ENCODE measurements at places on chromosomes 4 and X.

- no peak for DNase-seq
Observed at GRCh38 chrX:94400488-94400887, 726.5 kb downstream of the FAM133A start.

GRCh38 chr4:39950861-39951481 lies 26.7 kb downstream of the PDS5A start:
- no peak for DNase-seq

GRCh38 chrX:137742846-137743245 lies 176.9 kb downstream of the ZIC3 start:
- DNase-seq, result no peak

GRCh38 chr4:187309456-187309855 lies 585.8 kb upstream of the FAT1 start:
- no peak for DNase-seq

- no peak for DNase-seq
Observed at GRCh38 chr4:88021824-88022223, 14.4 kb downstream of the PKD2 start.

DNA sequence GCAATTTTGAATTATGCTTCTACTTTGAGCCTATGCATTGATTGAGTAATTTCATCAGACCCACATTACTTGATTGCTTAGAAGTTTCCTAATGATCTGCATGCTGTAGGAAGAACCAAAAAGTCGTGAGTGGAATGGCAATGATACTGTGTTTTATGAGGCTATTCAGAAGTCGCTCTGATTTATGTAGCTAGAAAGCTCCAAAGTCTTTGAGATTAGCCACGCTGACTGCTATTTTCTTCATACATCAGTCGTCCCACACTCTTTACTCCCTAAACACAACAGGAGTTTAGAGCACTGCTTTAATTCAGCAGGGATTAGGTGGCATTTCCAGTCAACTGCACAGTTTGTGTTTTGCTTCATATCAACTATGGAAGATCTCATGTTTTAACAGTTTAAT lies 4.1 kb downstream of the GRID2 start:
- DNase-seq, result no peak

DNA sequence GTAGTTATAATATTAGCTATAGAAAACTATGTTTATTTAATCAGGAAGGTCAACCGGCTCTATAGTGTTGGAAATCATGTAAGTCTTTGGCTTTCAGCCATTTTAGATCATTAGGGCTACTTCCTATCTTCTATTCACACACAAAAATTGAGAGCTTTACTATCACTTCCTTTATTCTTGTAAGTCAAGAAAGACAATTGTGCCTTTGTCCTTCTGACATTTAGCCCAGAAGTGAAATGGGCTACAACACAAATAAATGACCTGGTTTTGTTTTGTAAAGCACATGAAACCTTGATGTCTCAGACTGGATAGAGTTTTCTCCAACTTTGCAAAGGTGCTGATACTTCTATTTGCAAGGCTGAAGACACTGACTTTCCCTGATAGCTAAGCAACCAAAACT lies 122.4 kb upstream of the ACSL4 start:
- no peak for DNase-seq

DNA sequence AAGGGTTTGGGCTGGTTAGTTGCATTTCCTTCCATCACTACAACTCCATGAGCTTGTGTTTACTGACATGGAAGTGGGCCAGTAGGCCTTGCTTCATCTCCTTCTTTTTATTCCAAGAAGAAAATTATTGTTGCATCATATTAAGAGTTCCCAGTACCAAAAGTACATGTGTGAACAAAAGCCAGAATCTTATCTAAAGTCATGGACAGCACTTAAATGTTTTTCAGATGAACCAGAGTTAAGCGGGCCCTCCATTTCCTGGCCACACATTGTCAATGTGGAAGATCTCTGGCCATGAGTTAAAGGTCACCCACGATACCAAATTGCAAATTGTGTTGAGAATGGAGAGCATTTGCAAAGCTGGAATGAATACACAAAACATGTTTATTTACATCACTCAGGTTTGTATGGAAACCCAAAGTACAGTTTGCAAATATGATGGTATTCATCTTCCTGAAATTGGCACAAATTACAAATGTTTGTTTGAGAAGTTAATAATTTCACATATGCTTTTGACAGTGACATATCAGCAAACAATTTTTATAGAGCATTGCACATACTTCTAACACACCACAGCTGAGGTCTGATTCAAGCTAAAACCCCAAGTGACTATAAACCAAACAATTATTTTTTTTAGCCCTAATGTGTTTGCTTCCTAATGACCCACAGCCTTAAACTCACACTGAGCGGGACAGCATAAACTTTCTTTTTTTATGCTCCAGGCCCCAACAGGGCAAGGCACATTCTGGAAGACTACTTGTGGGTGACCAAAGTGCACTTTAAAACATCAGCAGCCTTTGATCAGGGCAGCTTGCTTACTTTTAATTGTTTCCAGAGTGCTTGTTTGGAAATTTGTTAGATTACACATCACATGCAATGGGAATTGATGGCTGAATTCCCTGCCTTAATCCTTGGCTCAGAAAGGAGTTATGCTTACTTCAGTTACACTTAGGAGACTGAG lies 502.9 kb upstream of the SLIT2 start:
- no peak for DNase-seq

GRCh38 chrX:98380106-98380505 lies 1496.4 kb downstream of the RPA4 start:
- DNase-seq, result no peak

DNA sequence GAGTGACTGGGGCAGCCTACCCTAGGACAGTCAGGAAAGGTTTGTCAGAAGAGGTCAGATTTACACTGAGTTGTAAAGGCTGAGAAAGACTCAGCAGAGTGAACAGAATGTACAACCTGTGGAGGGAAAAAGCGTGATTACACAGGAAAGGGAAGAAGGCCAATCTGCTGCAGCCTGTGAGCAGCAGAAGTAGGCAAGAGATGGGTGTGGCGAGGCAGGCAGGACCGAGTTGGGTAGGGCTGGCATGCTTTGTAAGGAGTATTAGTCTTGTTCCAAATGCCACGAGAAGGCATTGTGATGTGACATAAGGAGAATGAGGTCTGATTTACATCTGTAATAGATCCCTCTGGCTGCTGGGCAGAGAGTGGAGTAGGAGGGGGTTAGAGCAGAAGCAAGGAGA lies 12.6 kb downstream of the SGMS2 start:
- DNase-seq, result no peak

- no peak for DNase-seq
Observed at GRCh38 chr4:90190525-90190924, 63.3 kb downstream of the CCSER1 start.

DNA sequence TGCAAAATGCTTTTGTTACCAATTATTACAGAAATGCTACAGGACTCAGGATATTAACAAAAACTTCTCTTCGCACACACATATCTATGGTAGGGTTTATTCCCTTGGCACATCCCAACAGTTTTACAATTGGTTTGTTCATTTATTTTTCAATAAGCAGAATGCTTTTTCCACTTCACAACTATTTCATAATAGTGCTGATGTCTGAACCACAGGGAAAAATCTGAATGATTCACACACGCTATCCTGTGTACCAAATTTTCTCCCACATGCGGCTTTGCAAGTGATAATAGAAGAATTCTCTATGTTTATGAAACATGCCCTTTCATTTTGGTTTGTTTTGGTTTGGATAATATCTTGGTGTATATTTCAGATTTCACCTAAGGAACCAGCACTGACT lies 725.7 kb upstream of the TENM3 start:
- DNase-seq, result no peak

DNA sequence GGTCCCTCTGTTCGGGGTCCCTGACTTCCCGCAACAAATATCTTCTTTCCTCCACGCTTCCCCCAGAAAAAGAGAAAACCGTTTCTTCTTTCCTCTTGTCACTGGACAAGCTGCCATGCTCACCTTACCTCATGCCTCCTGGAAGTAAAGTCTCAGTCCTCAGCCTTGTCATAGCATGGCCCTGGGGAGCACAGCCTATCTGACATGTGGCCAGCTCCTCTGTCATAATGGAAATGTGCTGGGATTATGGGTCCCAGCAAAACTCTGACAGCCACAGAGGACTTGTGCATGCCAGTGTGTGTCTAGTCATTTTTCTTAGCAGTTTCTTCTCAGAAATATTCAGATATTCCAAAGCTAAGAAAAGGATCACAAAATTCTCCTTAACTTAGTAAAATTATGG lies 122.4 kb downstream of the AASDH start:
- DNase-seq, result no peak

GRCh38 chr4:40294339-40294738 lies 40.8 kb upstream of the CHRNA9 start:
- DNase-seq, result no peak

DNA sequence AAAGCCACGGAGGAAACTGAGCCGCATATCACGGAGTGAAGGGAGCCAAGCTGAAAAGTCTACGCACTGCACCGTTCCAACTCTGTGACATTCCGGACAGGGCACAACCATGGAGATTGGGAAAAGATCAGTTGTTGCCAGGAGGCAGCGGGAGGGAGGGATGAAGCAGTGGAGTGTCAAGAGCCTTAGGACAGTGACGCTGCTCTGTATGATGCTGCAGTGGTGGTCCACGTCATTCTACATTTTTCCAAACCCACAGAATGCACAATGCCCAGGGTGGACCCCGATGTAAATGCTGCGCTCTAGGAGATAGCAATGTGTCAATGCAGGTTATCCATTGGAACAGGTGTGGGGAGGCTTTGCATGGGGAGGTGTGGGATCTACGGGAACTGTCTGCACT lies 7.5 kb upstream of the WFS1 start:
- DNase-seq, result no peak

- DNase-seq, result no peak
Observed at GRCh38 chrX:373641-374471, 12.9 kb downstream of the PPP2R3B start.

- no peak for DNase-seq
Observed at GRCh38 chrX:103483720-103484119, 35.6 kb downstream of the RAB40A start.

GRCh38 chr4:169142906-169143305 lies 127.8 kb downstream of the SH3RF1 start:
- no peak for DNase-seq

DNA sequence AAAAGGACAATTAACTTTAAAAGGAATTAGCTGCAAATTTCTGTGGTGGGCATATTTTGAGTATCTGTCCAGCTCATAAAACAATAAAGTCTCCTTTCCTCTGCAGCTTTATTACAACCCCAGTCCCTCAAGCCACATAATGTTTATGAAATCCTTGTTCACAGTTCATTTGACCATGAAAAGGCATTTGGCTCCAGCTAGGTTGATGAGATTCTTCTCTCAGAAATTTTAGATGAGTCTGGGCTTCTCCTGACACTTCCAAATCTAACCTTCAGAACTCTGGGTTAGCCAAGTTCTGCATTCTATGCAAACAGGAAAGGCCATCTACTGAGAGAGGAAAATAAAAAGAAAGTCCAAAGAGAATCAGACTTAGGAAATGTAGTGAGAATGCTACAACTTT lies 156.8 kb downstream of the GRXCR1 start:
- no peak for DNase-seq

DNA sequence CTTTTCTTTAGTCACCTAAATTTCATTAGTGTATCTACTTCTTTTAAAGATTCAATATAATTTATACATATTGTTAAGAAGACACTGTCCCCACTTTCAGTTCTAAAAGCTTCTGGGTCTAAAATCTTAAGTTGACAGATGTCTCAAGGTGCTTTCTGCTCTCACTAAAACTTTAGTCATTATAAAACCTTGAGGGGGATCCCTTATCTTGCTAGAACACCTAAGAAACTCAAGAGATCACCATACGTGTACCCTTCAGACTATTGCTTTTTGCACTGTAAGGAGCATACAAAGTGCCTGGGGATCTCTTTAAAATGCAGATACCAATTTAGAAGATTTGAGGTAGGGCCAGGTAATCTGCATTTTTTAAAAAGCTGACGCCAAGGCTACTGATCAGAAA lies 30.1 kb downstream of the CYBB start:
- no peak for DNase-seq

- DNase-seq, result peak; percentile 15
Observed at GRCh38 chrX:13088156-13088487, 43.7 kb upstream of the FAM9C start.

DNA sequence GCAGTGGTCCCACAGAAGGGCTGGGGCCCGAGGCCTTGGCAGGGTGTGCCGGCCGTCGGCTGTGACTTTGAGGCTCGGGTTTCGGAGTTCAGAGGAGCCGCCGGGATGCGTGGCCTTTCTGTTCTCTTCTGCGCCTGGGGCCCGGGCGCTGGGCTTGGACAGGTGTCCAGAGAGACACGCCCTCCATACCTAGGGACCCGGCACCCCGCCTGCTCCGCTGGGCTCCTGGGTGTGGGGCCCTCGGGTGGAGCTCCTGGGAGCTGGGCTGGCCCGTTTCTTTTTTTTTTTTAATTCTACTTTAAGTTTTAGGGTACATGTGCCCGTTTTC lies 11.3 kb downstream of the FGFRL1 start:
- no peak for DNase-seq

- no peak for DNase-seq
Observed at GRCh38 chrX:149652232-149652981, 20.8 kb upstream of the TMEM185A start.

- DNase-seq, result no peak
Observed at GRCh38 chr4:47698837-47699236, 139.0 kb downstream of the CORIN start.

GRCh38 chrX:148441387-148441786 lies 59.0 kb upstream of the AFF2 start:
- DNase-seq, result no peak

DNA sequence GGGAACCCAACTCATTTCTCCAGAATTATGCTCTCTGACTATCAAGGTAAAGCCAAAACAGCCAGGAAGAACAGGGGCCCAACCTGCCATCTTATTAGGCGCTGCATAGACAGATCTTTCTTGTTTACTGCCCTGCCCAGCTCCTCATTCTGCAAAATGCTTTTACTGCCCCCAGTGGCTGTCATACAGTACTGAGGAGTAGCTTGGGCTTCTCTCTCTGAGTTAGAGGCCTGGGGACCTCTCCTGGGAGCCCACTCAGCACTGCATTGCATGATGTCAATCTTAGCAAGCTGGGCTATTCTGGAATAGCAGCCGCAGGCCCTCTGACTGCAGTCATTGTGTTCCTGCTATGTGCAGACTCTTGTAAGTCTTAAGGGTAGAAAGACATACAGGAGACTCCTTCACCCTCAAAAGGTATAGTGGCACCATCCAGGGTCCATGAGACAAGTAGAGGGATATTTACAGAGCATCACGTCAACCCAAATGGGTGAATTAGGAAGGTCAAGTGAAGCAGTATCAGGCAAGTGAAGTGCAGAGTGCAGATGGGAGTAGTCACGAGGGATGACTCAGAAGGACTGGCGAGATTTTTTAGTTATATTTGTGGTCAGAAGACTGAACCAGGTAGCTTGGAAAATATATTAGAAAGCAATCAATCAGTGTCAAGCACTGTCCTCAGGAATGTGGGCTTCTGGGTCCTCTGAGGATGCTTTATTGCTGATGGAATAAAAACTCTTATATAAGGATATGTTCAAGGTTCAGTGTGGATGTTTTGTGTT lies 294.1 kb upstream of the SFRP2 start:
- DNase-seq, result no peak

DNA sequence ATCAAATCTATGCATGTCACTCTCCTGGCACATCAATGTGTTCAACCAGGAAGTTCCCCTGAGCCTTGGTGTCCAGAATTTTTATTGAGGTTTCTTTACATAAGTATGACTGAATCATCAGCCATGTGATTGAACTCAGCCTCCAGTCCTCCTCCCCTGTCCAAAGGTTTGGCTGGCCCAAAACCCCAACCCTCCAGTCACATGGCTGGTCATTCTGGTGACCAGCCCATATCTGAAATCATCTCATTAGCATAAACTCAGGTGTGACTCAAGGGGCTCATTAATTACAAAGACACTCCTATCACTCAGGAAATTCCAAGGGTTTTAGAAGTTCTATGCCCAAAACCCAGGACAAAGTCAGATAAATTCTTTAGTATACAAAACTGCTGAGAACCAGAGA lies 20.6 kb upstream of the SUPT20HL2 start:
- no peak for DNase-seq

GRCh38 chr4:53161787-53162433 lies 204.0 kb downstream of the SCFD2 start:
- DNase-seq, result no peak

Measured in KG1 (cell line).